ENCODE measurements at places on chromosomes 7 and 10.
A peak's percentile ranks its signal among the peaks of the same experiment; 100 is the strongest.

DNA sequence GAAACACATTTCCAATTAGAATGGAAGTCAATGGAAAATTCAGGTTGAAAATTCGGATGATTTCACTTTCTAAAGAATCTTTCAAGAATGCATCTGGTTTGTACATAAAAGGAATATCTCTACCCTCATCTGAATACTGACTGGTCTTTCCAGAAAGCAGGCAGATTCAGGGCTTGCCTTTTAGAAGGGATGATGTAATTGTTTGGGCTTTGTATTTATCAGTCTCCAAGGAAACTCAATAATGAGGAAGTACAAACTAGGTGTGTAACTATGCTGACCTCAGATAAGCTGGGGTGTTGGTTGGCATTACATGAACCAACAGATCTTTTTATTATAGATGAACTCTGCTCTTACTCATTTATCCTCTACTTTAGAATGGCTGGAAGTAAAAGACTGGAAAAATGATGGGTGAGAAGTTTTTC lies 24.1 kb downstream of the PDLIM1 start:
- peak; percentile 96 for DNase-seq

GRCh38 chr7:1026721-1027161 lies 17.6 kb upstream of the GPR146 start:
- DNase-seq: no peak

DNA sequence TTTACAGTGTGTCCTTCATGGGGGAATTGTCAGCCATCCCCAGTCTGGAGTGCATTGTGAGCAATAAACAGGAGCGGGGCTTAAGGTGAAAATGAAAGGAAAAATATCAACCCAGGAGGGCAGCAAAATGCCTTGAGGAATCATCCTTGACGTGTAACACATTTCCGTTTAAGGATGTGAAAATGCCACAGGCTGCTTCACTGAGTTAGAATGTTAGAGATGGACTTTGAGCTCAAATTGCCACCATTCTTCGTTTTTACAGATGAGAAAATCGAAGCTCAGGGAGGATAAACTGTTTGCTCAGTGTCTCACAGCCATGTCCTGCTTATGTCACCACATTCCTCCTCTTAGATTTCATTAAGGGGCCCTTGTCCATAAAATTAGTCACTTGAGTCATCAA lies 23.1 kb downstream of the SORCS3 start:
- DNase-seq: peak; percentile 60

GRCh38 chr7:6268907-6269306 lies 3.5 kb downstream of the CYTH3 start:
- no peak for DNase-seq

- no peak for DNase-seq
These were observed 4.4 kb downstream of the BAG3 start for GRCh38 chr10:119655566-119656001.

GRCh38 chr10:13118784-13119410 lies 18.9 kb downstream of the OPTN start:
- no peak for DNase-seq

- DNase-seq: no peak
These were observed 72.0 kb downstream of the GOLGA7B start for GRCh38 chr10:97921581-97922021.

- DNase-seq: no peak
These were observed 16.5 kb downstream of the ZNF365 start for GRCh38 chr10:62390497-62391176.

GRCh38 chr7:14720785-14721184 lies 181.8 kb downstream of the DGKB start:
- DNase-seq: no peak

- no peak for DNase-seq
These were observed 234.3 kb upstream of the IGFBP3 start for GRCh38 chr7:46155367-46155766.

DNA sequence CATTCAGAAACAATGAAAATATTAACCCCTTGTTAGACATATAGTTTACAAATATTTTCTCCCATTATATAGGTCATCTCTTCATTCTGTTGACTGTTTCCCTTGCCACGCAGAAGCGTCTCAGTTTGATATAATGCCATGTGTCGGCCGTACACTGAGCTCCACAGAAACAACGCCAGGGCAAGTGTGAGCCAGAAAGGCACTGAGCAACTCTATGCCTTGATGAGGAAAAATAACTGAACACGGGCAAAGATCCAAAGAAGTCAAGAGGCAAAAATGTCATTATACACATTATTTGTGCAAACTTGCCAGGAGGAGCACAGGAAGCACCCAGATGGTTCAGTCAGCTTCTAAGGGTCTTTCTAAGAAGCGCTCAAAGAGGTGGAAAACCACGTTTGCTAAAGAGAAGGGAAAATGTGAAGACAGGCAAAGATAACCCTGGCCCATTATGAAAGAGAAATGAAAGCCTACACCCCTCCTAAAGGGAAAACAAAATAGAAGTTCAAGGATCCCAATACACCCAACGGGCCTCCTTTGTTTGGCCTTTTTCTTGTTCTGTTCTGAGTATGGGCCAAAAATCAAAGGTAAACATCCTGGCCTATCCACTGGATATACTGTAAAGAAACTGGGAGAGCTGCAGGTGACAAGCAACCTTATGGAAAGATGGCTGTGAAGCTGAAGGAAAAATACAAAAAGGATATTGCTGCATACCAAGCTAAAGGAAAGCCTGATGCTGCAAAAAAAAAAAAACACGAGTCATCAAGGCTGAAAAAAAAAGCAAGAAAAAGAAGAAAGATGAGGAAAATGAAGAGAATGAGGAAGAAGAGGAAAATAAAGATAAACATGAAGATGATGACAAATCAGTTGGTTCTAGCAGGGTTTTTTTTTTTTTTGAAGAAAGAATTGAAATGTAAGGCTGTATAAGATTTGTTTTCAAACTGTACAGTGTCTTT lies 15.5 kb downstream of the ARHGAP12 start:
- DNase-seq: no peak

GRCh38 chr7:43646603-43647338 lies 63.9 kb downstream of the STK17A start:
- no peak for DNase-seq

DNA sequence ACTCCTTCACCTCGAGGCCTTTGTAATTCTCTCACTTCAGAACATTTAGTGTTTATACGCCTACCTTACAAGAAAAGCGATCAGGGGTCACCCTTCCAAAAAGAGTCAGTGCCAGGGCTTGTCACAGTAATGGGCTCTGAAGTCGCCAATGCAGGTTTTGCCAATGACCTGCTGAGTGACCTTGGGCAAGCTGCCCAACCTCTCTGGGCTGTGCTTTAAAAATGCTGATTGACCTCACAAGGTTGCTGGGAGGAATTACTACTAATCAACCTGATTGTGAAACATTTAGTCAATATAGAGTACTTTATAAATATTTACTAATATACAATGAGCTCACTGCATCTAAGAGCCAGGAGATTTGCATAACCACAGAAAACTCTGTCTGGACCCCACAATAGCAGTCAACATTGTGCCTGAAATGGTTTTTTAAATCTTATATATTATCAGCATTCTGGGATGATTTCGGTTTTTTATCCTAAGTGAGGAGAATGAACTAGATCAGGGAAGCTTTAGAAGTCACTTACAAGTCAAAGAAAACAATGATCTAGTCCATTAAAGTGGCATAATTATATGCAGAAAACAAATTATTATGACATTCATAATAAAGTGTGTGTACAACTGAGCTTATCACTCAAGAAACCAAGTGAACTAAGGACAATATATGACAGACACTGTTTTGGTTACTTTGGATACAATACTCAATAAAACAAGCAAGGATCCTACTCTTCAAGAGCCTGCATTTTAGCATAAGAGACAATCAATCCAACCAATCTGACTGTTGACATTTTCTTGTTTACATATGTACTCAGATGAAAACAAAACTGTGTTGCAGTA lies 290.5 kb downstream of the SORCS1 start:
- no peak for DNase-seq

DNA sequence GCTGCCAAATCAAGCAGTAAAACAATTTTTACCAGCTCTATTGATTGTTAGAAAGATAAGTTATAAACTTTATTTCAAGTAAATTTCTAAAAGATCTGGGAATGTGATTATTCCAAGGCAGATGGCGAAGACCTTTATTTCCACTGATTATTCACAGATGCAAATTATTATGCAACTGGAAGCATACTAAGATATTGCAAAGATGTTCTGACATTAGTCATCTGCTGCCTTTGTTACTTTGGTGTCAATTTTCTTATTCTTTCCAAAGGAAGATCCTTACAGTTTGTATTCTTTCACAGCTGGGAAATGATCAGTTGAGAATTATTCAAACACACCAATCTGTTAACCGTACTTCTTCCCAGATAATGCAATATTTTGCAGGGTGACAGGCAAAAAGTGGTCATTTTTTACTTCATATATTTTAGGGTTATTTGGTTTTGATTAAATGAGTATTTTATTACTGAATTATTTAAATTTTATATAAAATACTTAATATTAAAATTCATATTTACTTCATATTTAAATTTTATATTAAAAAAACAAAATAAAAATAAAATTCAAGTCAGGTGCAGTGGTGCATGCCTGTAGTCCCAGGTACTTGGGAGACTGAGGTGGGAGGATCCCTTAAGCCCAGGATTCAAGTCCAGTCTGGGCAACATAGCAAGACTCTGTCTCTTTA lies 171.3 kb downstream of the FZD1 start:
- DNase-seq: no peak

- DNase-seq: no peak
These were observed 9.7 kb upstream of the SLC25A16 start for GRCh38 chr10:68536973-68537372.

DNA sequence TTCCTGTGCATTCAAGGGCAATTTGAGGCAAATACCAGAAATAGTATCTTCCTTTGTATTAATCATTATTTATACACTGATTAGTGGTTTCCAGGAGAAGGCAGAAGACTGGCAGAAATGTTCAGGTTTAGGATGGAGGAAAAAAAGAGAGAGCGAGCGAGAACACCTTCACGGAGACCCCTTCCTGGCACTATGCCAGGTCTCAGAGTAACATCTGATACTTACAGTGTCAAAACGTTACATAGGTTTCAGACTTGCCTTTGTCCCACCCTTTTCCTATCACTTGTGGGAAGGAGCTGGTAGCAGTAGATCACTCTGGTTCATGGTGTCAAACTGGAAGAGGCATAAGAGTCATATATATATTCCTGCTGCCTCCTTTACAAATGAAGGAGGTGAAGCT lies 652 bp downstream of the OR2A12 start:
- DNase-seq: no peak

GRCh38 chr10:51030480-51030879 lies 43.8 kb upstream of the PRKG1 start:
- DNase-seq: no peak

GRCh38 chr10:33390046-33390445 lies 55.6 kb upstream of the NRP1 start:
- DNase-seq: no peak

DNA sequence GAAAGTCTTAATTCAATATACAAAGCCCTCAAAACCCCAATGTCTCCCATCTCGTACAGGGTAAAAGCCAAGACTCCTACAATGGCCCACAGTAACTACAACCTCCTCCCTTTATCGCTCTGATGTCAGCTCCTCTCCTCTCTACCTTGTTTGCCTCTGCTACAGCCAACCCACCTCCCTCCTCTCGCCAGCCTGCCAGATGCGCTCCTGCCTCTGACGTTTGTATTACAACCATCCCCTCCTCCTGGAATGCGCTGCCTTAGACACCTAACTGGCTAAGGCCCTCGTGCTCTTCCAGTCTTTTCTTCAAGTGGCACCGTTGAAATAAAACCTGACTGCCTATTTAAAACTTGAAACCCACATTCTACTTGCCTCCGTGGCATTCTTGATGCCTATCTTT lies 115.3 kb upstream of the MYO3A start:
- DNase-seq: no peak

DNA sequence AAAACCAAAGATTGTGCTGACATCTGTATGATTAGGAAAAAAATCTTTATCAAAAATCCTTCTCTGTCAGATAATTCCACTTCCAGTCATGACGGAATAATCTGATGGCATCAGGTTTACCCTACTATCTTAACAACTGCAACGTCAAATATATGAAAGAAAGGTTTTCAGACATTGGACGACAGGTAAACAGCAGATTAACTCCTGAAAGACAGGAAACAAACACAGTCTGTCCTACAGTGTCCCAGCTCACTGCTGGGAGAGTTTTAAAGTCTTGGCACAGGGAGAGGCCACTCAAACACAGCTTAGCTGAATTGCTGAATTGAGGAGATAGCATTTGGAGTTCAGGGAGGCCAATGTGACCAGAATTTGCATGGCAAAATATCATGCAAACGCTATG lies 186.3 kb upstream of the KCTD7 start:
- DNase-seq: no peak

- DNase-seq: no peak
These were observed 141.9 kb upstream of the KLF14 start for GRCh38 chr7:130875901-130876300.

GRCh38 chr7:139772115-139772514 lies 5.7 kb downstream of the HIPK2 start:
- DNase-seq: no peak

GRCh38 chr7:110759069-110759468 lies 331.9 kb upstream of the LRRN3 start:
- no peak for DNase-seq

DNA sequence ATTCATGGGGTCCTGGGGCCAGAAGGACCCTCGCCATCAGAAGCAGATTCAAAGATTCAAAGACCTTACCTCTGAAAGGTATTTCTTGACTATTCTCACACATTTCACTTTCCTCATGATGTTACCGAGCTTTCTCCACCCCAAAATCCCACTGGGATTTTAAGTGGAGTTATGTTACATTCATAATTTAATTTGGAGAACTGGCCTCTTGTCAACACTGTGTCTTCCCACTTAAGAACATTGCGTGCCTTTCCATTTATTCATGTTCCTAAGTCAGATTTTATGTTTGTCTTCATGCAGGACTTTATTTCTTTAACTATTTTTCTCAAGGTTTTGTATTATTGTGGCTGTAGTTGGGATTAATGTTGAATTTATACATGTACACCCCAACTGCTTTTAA lies 123.5 kb upstream of the BMPER start:
- DNase-seq: no peak

- peak; percentile 98 for DNase-seq
These were observed 78.7 kb upstream of the MKLN1 start for GRCh38 chr7:131249003-131249402.

DNA sequence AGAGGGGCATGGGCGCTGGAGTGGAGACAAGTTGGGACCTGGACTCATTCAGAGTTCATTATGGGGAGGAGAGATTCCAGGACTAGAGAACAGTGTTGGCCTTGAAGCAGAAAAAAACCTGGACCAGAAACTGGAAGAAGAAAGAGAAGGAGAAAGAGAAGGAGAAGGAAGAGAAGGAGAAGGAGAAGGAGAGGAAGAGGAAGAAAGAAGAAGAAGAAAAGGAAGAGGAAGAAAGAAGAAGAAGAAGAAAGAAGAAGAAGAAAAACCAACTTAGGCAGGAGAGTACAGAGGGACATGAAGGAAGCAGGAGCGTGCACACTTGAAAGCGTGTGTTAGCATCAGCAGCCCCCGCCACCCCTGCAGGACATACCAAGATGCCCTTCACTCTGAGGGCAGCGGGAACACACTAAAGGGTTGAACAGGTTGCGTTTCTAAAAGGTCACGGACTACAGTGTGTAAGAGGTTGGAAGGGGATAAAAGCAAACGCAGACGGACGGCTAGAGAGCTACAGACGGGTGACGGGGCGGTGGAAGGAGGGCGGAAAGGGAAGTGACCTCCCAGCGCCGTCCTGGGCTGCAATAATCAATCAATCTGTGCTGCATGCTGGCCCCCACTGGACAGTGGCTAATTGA lies 95.3 kb downstream of the SEC61G start:
- no peak for DNase-seq

All from epithelial cell of proximal tubule (primary cell).